ENCODE measurements at places on chromosomes 5 and 9. TPM values are rescaled to one million over a fixed set of nuclear protein-coding genes. Genes with fewer than 3 reads are reported as not detected.

DNA sequence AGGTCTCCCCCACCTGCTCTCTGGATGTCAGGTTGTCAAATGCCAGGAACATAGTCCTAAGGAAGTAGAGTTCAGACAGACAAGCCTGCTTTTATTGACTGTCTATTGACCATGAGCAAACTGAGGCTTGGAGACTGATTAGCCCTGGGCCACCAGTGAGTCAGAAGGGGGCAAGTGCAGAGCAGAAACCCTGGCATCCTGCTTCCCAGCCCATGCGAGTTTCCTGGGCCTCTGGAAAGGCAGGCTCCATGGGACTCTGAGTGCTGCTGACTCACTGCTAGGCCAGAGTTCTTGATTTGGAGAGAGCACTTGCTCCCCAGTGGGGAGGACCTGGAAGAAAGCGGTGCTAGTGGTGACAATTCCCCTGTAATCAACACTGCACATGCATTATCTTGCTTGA is 2.8 kb upstream of the HBEGF start:
- no peak for DNase-seq

- DNase-seq = no peak
Observed at GRCh38 chr9:38404314-38404713, 11.8 kb downstream of the ALDH1B1 start.

- no peak for DNase-seq
Observed at GRCh38 chr9:80191108-80191507, 619.3 kb downstream of the TLE4 start.

GRCh38 chr9:128243215-128244018 is 32.4 kb downstream of the GOLGA2 start:
- no peak for DNase-seq

GRCh38 chr5:73103870-73104299 is 16.5 kb upstream of the TMEM171 start:
- DNase-seq = no peak

Gene IL9
- total RNA-seq = not detected

Gene EPB41L4B
- total RNA-seq = 1.4 TPM

Gene DOCK8
- 0.15 TPM for total RNA-seq

Gene MBLAC2
- total RNA-seq = 4.8 TPM

Gene CD72
- 0.53 TPM for total RNA-seq

Gene SLC31A2
- total RNA-seq = 9.8 TPM

Gene EGFLAM
- total RNA-seq = 1.1 TPM
